ENCODE measurements at places on chromosomes 4 and X. TPM values are rescaled to one million over a fixed set of nuclear protein-coding genes. Genes with fewer than 3 reads are reported as not detected.

F8A3 gene
- total RNA-seq, result 13.5 TPM

RNF150 gene
- 11.6 TPM for total RNA-seq

PABPC1L2A gene
- total RNA-seq, result not detected

SLC10A7 gene
- total RNA-seq, result 14.4 TPM

DNA sequence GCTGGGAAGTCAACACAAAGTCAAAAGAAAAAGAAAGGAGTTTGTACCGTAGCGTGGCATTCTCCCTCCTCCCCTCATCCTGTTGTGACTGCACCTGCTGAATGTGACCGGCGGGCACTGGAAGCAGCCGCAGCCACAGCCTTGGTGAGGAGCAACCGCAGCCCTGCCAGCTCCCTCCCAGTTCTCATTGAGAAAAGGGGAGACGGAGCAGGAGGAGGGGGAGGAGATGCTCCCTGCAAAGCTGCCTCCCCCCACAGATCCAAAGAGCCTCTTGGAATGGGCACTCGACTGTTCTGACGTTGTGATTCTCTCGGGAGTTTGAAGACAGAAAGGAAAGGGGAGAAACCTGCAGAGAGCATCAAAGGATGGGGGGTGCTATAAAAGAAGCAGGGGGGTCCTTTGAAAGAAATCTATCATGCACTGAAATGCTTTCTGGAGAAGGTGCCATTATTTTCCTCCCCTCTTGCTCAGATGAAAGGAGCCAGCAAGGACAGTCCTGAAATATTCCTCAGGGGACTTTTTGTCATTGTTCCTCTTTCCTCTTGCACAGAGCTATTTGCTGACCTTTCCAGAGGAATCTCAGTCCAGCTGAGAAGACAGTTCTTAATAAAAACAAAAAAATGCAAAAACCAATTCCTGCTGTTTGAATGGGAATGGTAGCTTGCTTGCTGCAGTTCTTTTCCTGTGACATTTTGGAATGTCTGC, 429.7 kb downstream of the MAPK10 start:
- DNase-seq, result no peak

- DNase-seq, result no peak
These were observed 35.5 kb upstream of the UGT2B4 start for GRCh38 chr4:69531251-69531650.

- DNase-seq, result no peak
These were observed 4.5 kb downstream of the GRPEL1 start for GRCh38 chr4:7063362-7063761.

DNA sequence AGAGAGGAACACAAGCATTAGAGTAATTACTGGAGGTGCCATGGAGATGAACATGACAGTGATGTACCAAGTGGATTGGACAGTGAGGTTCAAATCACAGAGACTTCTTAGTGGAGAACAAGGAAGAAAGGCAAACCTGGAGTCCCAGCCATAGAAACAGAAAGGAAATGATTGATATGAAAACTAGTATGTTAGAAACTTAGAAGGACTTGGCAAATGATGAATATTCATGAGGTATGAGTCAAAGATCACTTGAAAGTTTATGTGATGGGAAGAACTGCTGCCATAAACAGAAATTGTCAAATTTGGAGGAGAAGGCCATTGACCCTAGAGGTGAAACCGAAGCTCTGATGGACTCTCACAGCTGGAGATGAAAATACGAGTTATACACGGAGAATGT, 88.2 kb downstream of the PHOX2B start:
- no peak for DNase-seq

- no peak for DNase-seq
These were observed 102.7 kb upstream of the TENM3 start for GRCh38 chr4:182140547-182140946.

DNA sequence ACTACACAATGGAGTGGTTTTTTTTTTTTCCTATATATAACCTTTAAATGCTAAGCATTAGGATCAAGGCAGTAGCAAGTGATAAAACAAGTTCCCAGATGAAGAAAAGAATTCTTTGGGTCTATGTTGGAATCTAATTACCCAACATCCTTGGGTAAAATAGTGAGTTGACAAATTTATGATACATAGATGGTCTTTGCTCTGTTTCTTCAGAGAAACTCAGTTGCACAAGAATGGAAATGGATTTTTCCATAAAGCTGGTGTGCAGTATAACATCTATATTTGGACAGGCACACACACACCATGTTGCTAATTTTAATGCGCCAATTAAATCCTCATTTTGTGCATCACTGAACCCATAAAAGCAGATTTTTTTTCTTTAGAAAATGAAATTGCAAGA, 137.0 kb upstream of the MED14 start:
- no peak for DNase-seq

DNA sequence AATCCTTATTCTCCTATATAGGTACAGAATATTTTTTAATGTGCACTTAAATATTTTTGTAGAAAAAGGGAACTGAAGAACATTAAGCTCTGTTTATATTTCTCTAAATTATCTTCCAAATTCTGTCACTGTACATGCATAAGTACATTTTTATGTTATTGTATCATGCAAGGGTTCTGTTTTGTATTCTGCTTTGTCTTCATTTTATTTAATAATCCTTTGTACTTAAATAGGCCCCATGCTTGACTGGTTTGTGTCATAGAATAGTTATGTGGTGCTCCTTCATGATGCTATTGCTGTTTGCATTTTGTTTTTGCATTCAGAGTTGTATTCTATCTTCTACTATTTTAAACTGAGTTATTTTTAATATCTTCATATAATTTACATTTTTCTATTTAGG, 111.9 kb upstream of the EDNRA start:
- no peak for DNase-seq

GRCh38 chrX:78555401-78555980, 103.6 kb downstream of the RTL3 start:
- no peak for DNase-seq

DNA sequence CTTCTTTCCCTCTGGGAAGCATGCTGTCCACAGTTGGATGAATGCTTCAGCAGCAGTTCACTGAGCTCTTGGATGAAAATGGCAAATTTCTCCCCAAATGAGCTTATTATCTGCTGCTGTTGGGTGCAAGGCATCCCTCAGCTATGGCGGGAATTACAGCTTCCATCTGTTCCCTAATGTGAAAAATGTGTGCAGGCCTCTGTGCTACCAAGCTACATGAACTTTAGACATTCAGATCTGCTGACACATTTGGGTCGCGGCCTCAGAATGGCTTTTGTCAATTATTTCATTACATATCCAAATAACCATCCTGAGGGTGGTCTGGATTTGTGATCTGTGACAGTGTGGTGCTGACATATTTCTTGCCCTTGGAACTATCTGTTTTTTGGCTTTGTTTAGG, 119.5 kb upstream of the SCML1 start:
- no peak for DNase-seq

DNA sequence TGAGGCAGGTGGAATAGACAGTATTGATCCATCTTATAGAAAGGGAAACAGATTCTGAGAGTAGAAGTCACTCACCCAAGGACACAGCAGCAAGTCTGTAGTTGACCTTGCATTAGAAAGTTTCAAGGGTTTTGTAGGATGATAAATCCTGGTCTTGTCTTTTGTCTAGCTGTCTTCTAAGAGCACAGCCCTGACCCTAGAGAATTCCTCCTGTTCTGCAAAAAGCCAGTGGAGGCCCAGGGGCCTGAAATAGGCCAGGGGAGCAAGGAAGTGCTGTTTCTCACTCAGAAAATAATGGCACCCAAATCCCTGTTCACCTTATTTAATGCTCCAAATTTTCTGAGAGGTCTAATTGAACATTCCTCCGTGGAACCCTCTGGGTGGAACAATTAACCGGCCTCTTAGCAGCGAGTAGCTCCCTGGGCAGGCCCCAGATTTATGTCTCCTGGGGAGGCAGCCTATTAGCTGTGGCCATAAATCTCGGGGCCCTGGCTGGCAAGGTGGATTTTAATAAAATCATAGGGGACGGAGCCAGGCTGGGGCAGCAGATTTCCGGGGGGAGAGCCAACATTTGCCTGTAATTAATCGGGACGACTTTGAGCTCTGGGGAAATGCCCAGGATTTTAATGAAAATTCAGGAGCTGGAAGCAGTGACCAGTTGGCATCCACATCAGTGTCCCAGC, 49.2 kb upstream of the MSX1 start:
- DNase-seq, result no peak

GRCh38 chr4:129164243-129164642, 68.3 kb downstream of the C4orf33 start:
- no peak for DNase-seq

DNA sequence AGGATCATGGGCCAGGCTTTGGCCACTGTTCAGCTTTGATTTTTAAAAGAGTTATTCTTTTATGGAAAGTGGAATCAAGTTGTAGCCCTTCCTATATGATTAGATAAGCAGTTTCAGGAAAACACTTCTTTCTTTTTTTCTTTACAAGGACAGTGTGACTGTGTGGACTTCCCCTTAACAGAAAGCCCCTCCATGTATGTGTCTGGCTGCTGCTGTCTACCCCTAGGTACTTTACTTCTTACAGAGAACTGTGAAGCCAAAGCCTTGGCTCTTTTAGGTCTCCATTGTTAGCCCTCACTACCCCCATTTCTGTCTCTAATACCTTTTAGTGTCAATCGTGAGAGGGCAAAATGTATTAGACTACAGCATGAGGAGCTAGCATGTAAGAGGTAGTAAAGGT, 19.1 kb downstream of the VSIG1 start:
- DNase-seq, result no peak

- DNase-seq, result no peak
These were observed 335.7 kb downstream of the BMPR1B start for GRCh38 chr4:95093460-95093859.

DNA sequence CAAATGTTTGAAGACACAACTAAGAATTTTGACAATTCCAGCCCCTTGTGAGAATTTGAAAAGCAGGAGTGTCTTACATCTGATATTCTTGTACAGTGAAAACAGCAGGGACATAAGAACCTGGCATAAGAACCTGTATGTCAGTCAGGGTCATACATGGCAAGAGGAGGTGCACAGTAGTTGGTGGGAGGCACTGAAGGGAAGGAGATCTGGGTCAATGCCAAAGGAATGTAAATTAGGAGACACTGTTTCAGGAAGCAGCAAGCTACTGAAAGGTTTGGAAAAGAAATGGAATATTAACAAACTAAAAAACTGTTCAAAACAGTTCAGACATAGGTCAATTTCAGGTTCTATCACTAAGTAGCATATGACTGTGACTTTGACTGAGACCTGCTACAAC, 25.0 kb upstream of the SPP1 start:
- DNase-seq, result no peak

- peak; percentile 3 for DNase-seq
These were observed 320.6 kb upstream of the PPARGC1A start for GRCh38 chr4:24210332-24210902.

DNA sequence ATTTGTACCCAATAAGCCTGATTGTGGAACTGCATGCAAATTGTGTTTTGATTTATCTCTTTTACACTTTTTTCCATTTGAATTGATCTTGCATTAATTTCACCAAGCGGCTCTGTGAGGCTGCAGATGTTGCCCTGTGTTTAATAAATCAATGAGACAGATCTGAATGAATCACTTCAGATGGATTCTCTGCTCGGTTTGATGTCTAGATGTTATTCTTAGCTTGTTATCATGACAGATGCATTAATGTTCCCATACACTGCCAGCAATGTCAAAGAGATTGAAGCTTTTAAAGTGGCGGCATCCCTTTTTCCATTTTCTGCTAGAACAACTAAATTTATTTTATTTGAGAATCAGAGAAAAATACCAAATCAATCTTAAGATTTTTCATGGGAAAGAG, 6.3 kb downstream of the DACH2 start:
- no peak for DNase-seq

DNA sequence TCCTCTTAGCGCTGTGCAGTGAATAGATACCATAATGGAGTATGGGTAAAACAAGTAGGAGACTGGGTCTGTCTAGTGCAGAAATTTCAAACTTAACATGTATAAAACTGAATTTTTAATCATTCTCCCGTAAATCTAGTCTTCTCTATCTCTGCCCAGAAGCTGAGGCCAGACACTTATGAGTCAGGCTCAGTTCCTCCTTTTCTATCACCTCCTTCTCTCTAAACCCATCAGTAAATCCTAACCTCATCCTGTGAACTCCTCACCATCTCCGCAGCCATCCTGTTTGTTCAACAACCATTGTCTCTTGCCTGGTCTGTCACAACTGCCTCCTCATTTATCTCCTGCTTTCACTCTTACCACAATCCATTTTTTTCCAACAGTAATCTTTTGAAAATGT, 19.8 kb upstream of the SGMS2 start:
- no peak for DNase-seq

GRCh38 chr4:127975121-127975770, 10.0 kb downstream of the ABHD18 start:
- DNase-seq, result no peak
